ENCODE measurements at places on chromosomes 16 and 17. TPM values are rescaled to one million over a fixed set of nuclear protein-coding genes. Genes with fewer than 3 reads are reported as not detected.
A peak's percentile ranks its signal among the peaks of the same experiment; 100 is the strongest.

The GDPD1 gene
- 7.7 TPM for total RNA-seq

The C16orf96 gene
- total RNA-seq = 1.6 TPM

The TAC4 gene
- not detected for total RNA-seq

GRCh38 chr16:21116148-21116693 lies 34.4 kb downstream of the DNAH3 start:
- no peak overlapping the region for H3K27ac ChIP-seq
- H3K4me3 ChIP-seq = no peak overlapping the region
- DNase-seq = no peak
- no peaks in the 10 kb centered on the region for H3K27me3 ChIP-seq
- peaks cover 8% of the 10 kb centered on the region for H3K4me1 ChIP-seq
- no peaks in the 10 kb centered on the region for H3K36me3 ChIP-seq

DNA sequence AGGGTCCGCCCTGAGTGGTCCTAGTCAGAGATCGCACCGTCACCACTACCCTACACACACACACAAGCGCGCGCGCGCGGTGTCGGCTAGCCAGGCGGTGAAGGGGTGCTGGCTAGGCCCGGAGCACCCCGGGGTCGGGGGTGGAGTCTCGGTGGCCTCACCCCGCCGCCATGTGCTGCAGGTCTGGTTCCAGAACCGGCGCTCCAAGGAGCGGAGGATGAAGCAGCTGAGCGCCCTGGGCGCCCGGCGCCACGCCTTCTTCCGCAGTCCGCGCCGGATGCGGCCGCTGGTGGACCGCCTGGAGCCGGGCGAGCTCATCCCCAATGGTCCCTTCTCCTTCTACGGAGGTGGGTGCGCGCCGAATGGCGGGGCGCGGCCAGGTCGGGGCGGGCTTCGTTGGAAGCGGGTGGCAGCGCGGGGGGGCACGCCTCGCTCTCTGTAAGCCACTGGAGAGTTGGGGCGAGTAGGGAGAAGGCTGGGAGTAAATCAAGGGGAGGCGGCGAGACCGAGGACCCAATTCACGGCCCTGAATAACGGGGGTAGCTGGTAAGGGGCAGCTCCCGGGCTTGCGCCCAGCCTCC lies 4.8 kb downstream of the LHX1 start:
- H3K27ac ChIP-seq = no peak overlapping the region
- DNase-seq = no peak
- H3K27me3 ChIP-seq = peaks cover 93% of the 10 kb centered on the region
- peaks cover 7% of the 10 kb centered on the region for H3K4me1 ChIP-seq
- H3K4me3 ChIP-seq = 0 out of 2 replicates have a peak overlapping the region, but pooled peaks have one; percentile 7

- no peaks in the 10 kb centered on the region for H3K36me3 ChIP-seq
- H3K27me3 ChIP-seq = no peaks in the 10 kb centered on the region
- no peak overlapping the region for H3K27ac ChIP-seq
- no peak overlapping the region for H3K4me3 ChIP-seq
Observed at GRCh38 chr16:26169473-26169872, 477.7 kb downstream of the HS3ST4 start.

DNA sequence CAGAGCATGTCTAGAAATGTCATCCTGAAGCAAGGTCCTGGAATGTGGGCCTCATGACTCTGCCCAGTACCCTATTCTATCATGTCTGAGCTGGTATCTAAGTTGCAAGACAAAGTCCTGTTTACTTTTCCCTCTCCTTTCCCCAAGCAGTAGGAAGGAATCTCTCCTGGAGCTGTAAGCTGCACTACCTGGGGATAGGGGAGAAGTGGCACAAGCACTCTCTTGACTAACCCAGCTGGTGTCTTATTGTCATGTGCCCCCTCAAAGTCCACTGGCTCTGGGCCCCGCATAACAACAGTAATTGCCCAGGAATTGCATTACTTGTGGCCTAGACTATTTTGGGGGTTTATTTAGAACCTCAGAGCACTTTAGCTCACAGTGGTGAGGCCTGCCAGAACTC lies 1366.3 kb upstream of the GOT2 start:
- no peak overlapping the region for H3K27ac ChIP-seq
- no peak overlapping the region for H3K4me3 ChIP-seq
- no peaks in the 10 kb centered on the region for H3K4me1 ChIP-seq
- no peaks in the 10 kb centered on the region for H3K36me3 ChIP-seq
- no peaks in the 10 kb centered on the region for H3K27me3 ChIP-seq

GRCh38 chr16:73071131-73071940 lies 23.4 kb upstream of the ZFHX3 start:
- peaks cover 59% of the 10 kb centered on the region for H3K27me3 ChIP-seq
- H3K27ac ChIP-seq = no peak overlapping the region
- DNase-seq = peak; percentile 70
- H3K4me3 ChIP-seq = peak overlapping the region; percentile 23
- H3K4me1 ChIP-seq = no peaks in the 10 kb centered on the region
